ENCODE measurements at places on chromosomes 6 and 20. TPM values are rescaled to one million over a fixed set of nuclear protein-coding genes. Genes with fewer than 3 reads are reported as not detected.

PTGIS gene
- 19.0 TPM for total RNA-seq

C6orf163 gene
- 2.9 TPM for total RNA-seq

SLC17A9 gene
- 8.5 TPM for total RNA-seq

MYLK2 gene
- 0.37 TPM for total RNA-seq

BYSL gene
- 28.9 TPM for total RNA-seq

CPNE5 gene
- not detected for total RNA-seq

PROKR2 gene
- total RNA-seq = not detected

SPTLC3 gene
- 10.0 TPM for total RNA-seq

CAP2 gene
- 0.20 TPM for total RNA-seq

PI16 gene
- total RNA-seq = not detected

TMEM200A gene
- 4.1 TPM for total RNA-seq

POM121L2 gene
- total RNA-seq = not detected

CGA gene
- not detected for total RNA-seq

FRK gene
- under 0.01 TPM for total RNA-seq

DPPA5 gene
- total RNA-seq = not detected

NECAB3 gene
- 23.3 TPM for total RNA-seq

CCDC170 gene
- 0.37 TPM for total RNA-seq

COX4I2 gene
- total RNA-seq = not detected

SRMS gene
- total RNA-seq = not detected

GLP1R gene
- total RNA-seq = not detected

RBM24 gene
- not detected for total RNA-seq

AVP gene
- not detected for total RNA-seq

NMBR gene
- 0.37 TPM for total RNA-seq

PBX2 gene
- total RNA-seq = 28.7 TPM

FKBP1C gene
- total RNA-seq = 1.6 TPM

COX7A2 gene
- total RNA-seq = 116 TPM

MAFB gene
- total RNA-seq = 4.7 TPM

IL17A gene
- total RNA-seq = not detected

TP53TG5 gene
- not detected for total RNA-seq

ADGB gene
- not detected for total RNA-seq

PYGB gene
- total RNA-seq = 266 TPM

SLC29A1 gene
- total RNA-seq = 14.9 TPM

NXT1 gene
- 22.0 TPM for total RNA-seq

NKX2-4 gene
- total RNA-seq = not detected

FOXA2 gene
- total RNA-seq = not detected

WDR27 gene
- 22.4 TPM for total RNA-seq

TCF15 gene
- not detected for total RNA-seq

GNAS gene
- 235 TPM for total RNA-seq

OLIG3 gene
- total RNA-seq = not detected

PPP1R18 gene
- total RNA-seq = 44.5 TPM

PAK5 gene
- not detected for total RNA-seq

ULBP3 gene
- 17.3 TPM for total RNA-seq

PAQR8 gene
- 4.1 TPM for total RNA-seq

SLA2 gene
- not detected for total RNA-seq

MYO6 gene
- 7.0 TPM for total RNA-seq

HCRTR2 gene
- not detected for total RNA-seq

HEY2 gene
- not detected for total RNA-seq

OR2H2 gene
- not detected for total RNA-seq

KHDRBS2 gene
- total RNA-seq = not detected

MUCL3 gene
- not detected for total RNA-seq

SLC22A16 gene
- not detected for total RNA-seq

PSORS1C1 gene
- total RNA-seq = 0.39 TPM

GPANK1 gene
- 26.4 TPM for total RNA-seq

MYCT1 gene
- not detected for total RNA-seq

SGK2 gene
- not detected for total RNA-seq
